ENCODE measurements at places on chromosomes 5 and 9.

DNA sequence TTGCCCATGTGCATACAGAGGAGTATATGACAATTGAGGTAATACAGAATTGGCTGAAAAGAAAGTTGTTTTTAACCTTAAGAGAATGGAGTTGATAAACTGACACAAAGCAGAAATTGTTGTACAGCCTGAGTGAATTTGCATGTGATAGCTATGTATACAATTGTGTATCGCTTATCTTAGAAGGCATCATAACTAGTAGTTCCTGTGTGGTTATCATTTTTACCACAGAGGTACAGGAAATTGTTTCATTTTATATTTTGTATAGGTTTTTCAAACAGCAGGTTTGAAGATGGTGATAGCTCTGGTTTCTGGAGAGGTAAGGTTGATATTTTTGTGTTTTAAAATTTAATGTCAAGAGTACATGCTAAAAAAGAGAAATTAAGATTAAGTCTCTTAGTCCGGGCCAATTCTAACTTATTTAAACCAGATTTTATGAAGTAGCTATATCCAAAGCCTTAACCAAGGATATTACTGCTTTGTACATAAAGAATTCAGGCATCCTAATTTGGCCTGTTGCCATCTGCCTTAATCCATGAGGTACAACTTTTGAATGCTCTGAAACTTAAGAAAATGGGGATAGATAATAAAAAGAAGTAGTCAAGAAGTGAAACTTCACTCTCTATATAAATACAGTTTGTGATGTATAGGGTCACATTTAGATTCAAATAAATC lies 26.0 kb downstream of the DDX4 start:
- no peak for DNase-seq

- DNase-seq = no peak
These were observed 233.5 kb downstream of the FRMD3 start for GRCh38 chr9:83304686-83305085.

DNA sequence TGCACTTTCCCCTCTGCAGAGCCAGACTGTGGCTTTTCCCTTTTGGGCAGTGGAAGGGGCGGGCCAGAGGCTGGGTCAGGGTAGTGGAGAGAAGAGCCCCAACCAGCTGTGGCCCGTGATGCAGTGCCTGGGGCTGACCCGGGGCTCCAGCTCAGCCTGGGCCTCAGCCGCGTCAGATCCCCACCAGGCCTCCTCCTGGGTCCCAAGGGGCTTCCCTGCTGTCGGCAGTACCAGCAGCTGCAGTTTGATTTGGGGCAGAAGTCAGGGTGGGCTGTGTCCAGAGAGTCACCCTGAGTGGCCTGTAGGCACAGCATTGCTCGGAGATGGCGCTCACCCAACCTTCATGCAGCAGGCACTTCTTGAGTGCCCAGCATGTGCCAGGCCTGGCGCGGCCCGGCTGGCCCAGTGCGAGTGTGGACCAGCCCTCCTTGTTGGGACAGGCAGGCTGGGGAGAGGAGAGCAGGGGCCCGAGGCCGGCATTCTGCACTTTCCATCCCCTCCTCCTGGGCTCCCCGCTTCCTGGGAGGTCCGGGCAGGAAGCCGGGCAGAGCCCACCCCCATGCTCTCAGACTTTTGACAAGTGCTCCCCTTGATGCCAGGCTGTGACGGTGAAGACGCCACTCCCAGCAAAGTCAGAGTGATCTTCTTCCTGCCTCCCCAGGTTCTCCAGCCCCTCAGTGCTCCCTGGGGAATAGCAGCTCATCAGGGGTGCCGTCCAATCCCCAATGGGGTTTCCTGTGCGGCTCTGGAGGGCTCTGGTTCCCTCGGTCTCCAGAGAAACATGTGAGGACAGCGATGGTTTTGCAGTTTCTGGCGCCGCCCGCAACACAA lies 88.3 kb upstream of the COL5A1 start:
- DNase-seq = no peak

- DNase-seq = no peak
These were observed 50.6 kb downstream of the RASEF start for GRCh38 chr9:83012168-83012921.

DNA sequence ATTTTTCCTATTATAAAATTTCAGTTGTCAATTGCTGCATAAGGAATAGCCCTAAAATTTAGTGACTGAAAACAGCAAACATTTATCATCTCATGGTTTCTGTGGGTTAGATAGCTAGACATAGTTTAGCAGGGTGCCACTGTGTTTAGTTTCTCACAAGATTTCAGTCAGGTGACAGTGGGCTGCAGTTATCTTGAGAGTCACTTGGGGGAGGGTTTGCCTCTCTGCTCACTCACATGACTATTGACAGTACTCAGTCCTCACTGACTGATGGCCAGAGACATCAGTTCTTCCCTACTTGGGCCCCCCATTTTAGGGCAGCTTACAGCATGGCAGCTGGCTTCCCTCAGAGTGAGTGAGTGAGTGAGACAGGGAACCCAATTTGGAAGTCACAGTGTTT lies 42.0 kb downstream of the PBX3 start:
- peak; percentile 17 for DNase-seq

GRCh38 chr9:91182429-91183225 lies 179.1 kb downstream of the AUH start:
- no peak for DNase-seq

GRCh38 chr5:142837081-142837725 lies 67.0 kb downstream of the ARHGAP26 start:
- DNase-seq = peak; percentile 88

- DNase-seq = peak; percentile 2
These were observed 112.3 kb downstream of the VCAN start for GRCh38 chr5:83583859-83584258.

DNA sequence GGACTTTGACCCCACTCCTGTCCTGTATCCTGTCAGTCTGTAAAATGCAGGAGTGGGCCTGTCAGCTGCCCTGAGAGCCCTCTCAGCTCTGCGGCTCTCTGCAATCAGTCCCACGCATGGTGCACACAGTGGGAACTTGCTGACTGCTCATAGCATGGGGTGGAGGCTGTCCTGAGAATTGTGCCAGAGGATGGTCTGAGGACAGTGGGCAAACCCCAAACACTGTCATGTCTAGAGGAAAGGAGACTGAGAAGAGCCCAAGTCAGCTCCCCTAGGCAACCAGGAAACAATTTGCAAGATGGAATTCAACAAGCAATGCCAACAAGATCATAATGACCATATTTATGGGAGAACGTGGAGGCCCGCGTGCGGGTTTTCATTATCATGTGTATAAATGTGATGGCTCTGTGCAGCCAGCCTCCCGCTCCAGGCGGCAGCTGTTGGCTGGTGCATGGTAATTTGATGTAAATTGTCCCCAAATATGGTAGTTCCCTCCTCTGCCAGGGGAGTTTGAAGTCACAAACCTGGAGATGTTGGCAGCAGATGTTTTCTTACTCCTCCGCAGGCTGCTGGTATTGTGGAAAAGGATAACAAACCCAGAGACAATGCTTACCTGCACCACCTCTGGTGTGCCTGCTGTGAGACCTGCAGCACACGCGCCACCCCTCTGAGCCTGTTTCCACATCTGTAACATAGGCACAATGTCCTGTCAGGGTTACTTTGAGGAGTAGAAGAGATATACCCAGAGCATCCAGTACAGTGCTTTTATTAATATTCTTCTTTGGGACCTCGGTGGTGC lies 39.8 kb upstream of the ALDH1B1 start:
- no peak for DNase-seq

All from suppressor macrophage treated with lipopolysaccharide for 4 hours (primary cell).